ENCODE measurements at places on chromosomes 1 and 21.

GRCh38 chr1:183210681-183211080 lies 24.6 kb downstream of the LAMC2 start:
- no peak for DNase-seq

DNA sequence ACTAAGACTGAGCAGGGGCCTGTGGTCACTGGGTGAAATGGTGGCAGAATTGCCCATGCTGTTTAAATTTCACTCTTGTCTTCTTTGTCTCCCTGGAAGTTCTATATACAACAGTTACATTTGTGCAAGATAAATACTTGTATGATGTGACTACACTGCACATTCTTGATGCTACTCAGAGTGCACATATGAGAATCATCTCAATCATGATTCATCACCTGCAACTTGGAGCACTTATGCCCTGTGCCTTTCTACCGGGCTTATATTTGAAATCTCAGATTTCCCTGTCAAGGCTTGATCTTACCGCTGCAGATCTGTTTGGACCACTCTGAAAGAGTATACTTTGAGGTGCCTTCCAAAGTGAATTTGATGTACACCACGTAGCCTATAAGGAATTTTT lies 10.6 kb downstream of the PGM1 start:
- DNase-seq: no peak

GRCh38 chr1:28417441-28417922 lies 47.9 kb downstream of the PHACTR4 start:
- no peak for DNase-seq

GRCh38 chr1:22749919-22750684 lies 39.5 kb downstream of the EPHB2 start:
- no peak for DNase-seq

- DNase-seq: no peak
These were observed 164.1 kb upstream of the POGK start for GRCh38 chr1:166675213-166675612.

DNA sequence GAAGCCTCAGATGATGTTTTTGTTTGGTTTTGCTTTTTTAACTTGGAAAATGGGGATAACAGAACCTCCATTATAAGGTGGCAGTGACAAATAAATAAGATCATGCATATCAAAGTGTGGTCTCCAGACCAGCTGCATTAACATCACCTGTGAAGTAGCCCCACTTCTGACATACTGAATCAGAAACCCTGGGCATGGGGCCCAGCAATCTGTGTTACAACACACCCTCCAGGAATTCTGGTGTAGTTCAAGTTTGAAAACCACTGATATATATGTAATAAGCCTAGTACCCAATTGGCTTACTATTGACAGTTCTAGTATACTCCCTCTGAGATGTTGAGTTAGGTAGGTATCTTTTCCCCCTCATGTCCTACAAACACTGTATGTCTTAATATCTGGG lies 24.1 kb upstream of the RNF19B start:
- no peak for DNase-seq

DNA sequence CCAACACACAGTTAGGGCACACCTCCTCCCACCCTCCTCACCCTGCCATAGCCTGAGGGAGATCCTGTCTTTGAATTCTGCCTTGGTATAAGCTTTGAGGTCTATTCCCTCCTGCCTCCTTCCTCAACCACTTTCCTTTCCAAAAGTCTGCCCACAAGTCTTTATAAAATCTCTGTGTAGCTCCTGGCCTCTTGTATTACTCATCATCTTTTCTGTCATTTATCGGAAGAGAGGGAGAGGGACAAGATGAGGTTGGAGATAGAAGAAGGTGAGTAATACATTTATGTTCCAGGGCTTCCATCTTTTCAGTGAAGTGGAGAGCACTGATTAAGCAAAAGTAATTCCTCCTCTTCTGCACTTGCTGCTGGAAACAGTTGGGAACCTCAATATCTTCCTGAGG lies 30.5 kb upstream of the EFCAB14 start:
- no peak for DNase-seq

All from activated CD4-positive, alpha-beta T cell treated with anti-CD3 and anti-CD28 coated beads for 24 hours (primary cell).